Karpas-422 (cell line): ENCODE measurements at places on chromosomes 7 and 10.

DNA sequence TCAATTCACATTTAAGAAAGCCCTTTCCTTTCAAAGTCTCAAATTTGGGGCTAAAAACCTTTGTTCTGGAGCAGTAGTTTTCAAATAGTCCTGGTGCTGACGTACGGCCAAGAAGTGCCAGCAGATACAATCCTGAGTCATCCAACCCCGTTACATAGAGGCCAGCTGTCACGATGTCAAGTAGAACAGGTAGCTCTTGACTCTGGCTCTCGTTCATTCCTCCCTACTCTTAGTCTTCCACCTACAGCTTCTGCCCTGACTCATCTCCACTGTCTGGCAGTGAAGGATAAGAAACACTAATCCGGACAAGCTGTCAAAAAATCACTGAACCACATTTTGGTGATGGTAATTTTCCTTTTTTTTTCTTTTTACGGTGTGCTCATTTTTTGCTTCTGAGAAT is 132.4 kb upstream of the PTN start:
- DNase-seq, result no peak

DNA sequence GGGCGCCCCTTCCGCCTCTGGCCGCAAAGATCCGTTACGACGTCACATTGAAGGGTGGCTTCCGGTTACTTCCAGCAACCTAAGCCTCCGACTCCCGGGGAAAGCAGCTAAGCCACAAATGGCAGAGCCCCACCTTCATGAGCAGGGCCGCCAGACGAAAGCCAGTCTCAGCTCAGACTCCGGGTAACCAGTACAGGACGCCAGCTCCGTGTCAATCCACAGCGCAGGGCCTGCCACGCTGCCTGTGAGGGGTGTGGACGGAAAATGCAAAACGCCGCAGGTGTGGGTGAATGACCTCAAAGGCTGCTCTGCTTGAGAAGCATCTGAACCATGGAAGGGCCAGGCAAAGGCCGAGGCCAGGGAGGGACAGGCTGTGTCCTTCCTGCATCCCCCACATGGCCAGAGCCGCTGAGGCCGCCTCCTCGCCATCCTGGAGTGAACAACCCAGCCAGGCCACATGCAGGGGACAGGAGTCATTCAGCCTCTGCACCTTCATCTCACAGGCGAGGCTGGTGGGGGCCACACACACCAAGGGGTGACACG is 53.5 kb upstream of the PPP2R2D start:
- no peak for DNase-seq

DNA sequence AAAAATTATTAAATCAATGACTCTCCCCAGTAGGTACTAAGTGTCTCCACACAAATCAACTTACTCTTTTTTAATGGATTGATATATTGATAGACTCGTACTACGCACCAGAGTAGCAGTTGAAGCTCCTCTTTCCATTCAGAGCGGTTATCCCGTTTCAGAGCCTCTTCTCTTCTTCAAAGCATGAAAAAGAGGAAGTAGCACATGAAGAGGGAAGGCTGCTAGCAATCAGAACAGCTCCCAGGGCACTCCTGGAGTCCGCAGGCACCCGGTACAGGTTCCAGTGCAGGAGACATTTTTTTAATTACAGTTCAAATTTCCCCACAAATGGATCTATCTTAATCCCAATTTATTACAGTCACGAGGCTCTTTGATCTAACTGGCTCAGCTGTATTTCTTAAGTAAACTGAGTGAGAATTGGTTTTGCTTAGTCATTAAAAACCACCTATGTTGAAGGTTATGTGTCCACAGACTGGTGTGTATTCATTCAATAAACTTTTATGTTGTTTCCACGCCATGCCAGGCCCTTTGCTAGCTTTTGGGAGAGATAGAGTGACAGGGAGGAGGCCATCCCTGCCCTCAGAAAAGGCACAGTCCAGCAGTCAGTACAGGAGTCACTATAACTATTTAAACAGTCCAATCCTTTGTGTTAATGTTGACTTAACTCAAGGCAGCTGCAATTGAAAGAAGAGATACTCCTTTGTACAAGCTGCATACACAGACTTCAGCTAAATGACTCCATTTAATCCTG is 32.1 kb upstream of the CALN1 start:
- DNase-seq, result peak; percentile 54

DNA sequence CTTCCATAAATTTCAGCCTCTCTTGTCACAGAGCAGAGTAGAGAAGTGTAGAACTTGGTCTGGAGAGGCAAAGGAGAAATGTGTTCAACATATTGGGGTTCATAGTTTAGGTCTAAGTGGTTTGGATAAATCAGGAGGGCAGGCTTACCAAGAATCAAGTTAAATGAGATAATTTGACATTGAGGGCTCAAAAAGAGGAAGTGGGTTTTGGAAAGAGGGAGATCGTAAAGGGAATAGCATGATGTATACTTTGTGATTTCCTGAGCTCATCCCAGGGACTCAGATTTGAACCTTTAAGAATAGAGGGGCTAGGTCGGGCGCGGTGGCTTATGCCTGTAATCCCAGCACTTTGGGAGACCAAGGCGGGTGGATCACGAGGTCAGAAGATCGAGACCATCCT is 34.7 kb upstream of the NPY start:
- no peak for DNase-seq
